ENCODE measurements at places on chromosomes 4 and X.

- DNase-seq: no peak
These were observed 107.5 kb downstream of the GUCY2F start for GRCh38 chrX:109374262-109374960.

DNA sequence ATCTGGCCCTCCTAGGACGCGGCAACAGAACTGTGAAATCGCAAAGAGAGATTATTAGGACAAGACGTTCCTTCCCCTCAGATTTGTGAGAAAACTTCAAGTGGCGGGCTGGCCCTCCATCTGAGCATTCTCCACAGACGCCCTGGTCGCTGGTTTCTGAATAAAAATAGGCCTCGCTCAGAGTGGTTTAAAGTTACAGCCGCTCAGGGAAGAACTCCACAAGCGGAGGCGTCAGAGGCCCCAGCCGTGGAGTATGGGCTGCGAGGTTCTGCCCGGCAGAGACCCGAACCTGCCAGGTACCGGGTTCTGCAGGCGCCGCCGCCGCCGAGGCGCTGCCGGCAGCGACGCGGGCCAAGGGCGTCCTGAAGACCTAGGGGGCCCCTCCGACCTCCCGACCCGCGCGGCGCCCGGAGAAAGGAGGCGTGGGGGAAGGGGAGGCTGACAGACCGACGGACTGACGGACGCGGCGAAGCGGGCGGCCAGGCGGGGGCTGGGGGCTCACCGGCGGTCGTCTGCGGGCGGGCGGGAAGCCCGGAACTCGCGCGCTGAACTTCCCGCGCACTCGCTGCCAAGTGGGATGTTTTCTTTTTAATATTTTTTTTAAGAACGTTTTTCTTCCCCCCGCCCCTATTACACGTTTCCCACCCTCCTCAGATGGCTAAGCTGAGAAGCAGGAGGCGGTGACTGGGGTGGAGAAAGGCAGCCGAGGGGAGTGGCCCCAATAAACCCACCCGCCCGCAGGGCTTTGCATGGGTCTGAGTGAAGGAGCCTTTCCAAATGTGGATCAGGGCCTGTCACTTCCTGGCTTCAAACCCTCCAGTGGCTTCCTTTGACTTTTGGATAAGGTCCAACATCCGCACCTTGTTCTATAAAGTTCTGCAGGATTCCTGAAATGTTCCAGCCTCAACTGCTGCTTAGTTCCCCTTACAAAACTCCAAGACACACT, at the start of gene PABPC4L:
PABPC4L (minus strand) TSS at position 574 of the 946 bp plus-strand sequence. CDS start 770 bp downstream, outside the sequence.
- no peak for DNase-seq

DNA sequence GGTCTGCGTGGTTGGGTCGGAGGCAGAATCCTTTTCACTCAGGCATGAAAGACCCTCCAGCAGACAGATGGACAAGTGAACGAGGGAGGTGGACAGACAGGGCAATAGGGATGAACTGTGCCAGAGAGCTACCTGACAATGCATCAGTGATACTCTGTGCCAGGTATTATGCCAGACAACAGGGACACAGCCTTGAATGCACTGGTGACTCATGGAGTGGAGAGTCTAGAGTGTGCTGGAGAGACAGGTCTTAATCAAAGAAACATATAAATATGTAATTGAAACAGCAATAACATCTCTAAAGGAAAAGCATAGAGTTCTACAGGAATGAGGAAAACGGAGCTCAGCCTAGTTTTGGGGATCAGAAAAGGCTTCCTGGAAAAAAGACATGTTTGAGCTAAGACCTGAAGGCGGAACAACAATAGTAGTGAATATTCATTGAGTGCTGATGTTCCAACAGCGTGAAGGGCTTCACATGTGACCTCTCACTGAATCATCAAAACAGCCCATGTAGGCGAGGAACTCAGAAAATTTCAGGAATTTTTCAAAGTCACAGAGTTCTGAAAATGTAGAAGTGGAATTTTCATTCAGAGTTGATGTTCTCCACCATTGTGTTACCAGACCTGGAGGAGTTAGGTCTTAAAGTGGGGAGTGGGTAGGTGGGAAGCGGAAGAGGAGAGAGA, 20.0 kb upstream of the FGFBP2 start:
- no peak for DNase-seq

DNA sequence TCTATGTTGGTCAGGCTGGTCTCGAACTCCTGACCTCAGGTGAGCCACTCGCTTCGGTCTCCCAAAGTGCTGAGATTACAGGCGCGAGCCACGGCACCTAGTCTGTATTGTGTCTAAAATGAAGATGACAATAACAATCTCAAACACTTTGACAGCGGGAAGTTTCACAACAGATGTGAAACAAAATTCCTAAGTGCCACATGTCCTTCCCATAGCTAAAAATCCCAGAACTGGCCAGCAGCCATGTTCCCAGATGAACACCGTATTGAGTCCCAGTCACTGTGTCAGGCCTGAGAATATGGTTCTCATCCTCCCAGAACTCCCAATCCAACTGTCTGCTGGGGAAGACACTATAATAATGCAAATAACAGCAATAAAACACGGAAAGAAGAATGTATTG, 16.4 kb upstream of the KLHL8 start:
- no peak for DNase-seq

- DNase-seq: no peak
These were observed 327.9 kb upstream of the MAGEB18 start for GRCh38 chrX:25810202-25810601.
